NCI-H2171 (cell line): ENCODE measurements at places on chromosomes 1 and 21.
A peak's percentile ranks its signal among the peaks of the same experiment; 100 is the strongest.

- DNase-seq, result peak; percentile 64
These were observed at the start of gene PDE9A for GRCh38 chr21:42653231-42654061. PDE9A (plus strand) TSS chr21:42653621; CDS start chr21:42653815, 194 bp downstream.

GRCh38 chr1:225944951-225945350 is 3.9 kb upstream of the LEFTY2 start:
- DNase-seq, result no peak

GRCh38 chr1:37734629-37735591 is 30.0 kb downstream of the EPHA10 start:
- DNase-seq, result no peak

GRCh38 chr1:178051071-178051470 is 42.8 kb upstream of the RASAL2 start:
- DNase-seq, result no peak

DNA sequence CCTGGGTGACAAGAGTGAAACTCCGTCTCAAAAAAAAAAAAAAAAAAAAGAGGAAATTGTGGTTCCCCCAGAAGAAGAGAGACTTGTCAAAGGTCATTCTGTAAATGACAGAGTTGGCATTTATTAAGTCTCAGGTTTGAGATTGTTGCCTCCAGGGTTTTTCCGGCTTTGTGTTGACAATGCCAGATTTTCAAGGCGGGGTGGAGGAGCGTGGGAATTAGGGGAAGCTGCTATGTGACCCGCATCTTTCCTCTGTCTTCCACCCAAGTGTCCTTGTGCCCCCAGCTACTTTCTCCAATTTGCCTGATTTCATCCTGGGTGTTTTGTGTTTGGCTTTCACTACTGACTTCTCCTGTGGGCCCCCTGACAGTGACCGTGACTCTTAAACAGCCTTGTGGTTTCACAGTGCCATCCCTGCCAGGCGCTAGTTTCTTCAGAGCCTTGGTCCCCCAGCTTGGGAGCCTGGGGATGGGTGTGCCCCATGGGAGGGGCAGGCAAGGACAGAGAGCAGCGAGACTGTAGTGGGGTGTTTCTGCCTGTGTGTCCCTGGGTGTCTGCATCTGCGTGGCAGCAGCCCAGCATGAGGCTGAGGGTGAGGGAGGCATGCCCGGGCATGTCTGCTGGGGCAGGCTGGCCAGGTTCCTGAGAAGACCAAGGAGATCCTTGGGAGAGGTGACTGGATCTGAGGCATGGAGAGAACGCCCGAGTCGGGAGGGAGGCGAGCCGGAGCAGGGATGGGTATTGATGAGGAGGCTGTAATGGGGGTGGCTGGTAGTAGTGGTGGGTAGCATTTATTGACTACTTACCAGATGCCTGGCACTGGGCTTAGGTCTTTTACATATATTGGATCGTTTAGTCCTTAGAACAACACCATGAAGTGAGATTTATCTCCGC is 46.3 kb downstream of the IER5 start:
- no peak for DNase-seq

DNA sequence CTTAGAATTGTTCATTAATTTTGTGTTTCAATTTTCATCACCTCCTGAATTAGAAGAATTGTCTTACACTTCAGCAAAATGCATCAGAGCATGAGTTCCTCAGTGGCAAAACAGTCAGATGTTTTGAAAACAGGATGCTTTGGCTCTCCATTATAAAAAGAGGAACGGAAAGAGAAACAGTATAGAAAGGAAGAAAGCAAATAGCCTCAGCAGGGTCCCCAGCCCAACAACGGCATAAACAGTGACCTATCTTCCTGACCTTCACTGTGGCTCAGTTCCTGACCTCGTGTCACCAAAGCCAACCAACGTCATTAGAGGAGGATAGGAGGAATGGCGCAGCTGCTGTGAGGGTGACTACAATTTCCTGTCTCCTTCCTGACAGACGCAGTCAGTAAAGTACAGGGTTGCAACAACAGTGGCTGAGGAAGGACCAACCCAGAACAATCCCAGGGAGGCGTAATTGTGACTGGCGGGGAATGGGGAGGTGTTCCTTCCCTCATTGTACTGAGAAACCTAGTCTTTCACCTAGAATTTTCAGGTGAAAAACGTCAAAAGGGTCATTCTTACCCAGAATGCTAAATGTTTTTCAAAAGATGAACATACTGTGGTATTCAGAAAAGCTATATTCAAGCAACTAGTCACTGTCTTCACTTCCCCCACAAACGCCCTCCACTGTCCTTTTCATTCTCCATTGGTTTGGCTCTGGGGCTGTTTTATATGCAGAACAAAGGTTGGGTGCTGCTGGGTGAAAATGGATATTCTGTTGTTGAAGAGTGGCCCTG is 197.9 kb upstream of the SGIP1 start:
- DNase-seq, result no peak

GRCh38 chr1:242449661-242450060 is 74.8 kb downstream of the PLD5 start:
- DNase-seq, result no peak
